Hematopoietic multipotent progenitor cell treated with erythropoietin and hydrocortisone succinate and interleukin-3 and kit ligand, for 8 days (in vitro differentiated cells): ENCODE measurements at places on chromosomes 7 and 10.
A peak's percentile ranks its signal among the peaks of the same experiment; 100 is the strongest.

DNA sequence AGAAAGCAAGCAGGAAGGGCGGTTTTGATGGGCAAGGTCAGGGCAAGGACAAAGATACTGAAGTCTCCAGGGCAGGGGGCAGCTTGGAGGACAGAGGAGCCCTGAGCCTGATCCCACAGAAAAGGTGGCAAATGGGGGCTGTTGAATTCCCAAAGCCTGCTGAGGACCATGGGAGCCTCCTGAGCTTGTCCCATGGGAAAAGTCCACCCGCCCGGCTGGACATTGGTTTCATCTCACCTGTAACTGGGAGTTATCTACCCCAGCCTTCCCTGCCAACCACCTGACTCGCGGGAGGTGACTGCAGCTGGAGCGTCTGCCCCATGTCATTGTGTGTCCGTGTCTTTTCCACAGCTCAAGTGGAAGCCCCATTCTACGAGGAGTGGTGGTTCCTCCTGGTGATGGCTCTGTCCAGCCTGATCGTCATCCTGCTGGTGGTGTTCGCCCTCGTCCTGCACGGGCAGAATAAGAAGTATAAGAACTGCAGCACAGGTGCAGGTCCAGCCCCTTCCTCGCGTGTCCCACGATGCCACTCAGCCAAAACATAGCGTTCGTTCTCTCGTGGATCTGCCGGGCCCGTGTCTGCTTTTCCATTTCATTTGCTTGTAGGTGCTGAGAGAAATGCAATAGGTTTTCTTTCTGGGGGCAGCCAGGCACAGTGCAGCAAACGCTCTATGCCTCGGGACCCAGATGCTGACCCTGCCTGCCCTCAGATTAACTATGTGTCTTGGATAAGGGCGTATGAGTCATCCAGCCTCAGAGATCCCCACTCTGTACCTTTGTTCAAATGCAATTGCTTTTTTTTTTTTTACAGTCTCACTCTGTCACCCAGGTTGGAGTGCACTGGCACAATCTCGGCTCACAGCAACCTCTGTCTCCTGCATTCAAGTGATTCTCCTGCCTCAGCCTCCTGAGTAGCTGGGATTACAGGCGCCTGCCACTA lies 444.5 kb upstream of the FOXK1 start:
- no peak for DNase-seq

DNA sequence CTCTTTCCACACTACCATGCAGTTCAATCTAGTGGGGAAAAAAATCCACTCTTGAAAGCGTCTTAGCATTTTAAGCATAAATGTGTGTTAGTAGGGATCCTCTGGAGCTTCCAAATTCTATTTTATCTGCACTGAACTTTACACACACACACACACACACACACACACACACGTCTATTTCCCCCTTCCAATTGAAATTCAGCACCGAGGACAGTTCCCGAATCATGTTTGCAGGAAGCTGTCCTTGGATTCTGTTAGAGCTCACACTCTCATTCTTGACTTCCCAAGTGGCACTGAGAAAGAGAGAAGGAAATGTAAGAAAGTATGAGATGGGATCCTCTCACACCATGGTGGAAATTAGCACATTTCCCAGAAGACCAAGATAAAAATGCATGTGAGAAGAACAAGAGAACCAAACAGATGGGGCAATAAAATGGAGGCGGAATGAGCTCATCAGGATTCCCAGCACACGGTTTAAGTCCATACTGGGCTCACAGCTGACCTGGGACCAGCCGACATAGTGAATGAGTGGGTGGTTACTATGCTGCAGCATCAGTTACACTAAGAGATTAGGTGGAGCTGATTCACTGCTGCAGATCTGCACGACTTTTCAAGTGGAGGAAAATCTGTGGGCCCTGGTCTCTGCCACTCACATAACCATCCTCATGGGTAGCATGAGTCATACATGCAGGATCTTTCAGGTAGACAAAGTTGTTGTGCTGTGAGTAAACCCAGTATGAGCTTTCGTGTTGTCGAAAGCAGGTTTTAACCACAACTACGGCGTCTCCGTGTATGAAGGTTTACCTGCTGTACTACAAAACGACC lies 3.3 kb upstream of the NPTX2 start:
- peak; percentile 26 for DNase-seq

- DNase-seq = no peak
Observed at GRCh38 chr7:22939842-22940241, 74.1 kb downstream of the HYCC1 start.

DNA sequence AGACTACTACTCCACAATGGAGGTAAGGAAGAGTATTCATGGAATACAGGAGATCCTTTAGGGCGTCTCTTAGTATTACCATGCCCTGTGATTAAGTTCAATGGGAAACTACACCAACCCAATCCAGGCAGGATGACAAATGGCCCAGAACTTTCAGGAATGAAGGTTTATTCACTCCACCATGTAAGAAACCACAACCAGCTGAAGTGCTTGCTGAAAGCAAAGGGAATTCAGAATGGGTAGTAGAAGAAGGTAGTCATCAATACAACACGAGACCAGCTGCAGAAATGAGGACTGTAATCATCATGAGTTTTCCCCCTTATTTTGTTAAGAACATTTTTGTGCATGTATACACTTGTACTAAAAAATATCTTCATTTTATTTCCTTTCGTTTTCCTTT lies 76.6 kb downstream of the GPR37 start:
- no peak for DNase-seq

- DNase-seq = no peak
Observed at GRCh38 chr10:48805848-48806247, 121.2 kb downstream of the WDFY4 start.

GRCh38 chr7:133613250-133613790 lies 360.4 kb downstream of the EXOC4 start:
- no peak for DNase-seq
